ENCODE measurements at places on chromosomes 13 and 19.

GRCh38 chr19:44260343-44260681, 626 bp downstream of the ZNF233 start:
- DNase-seq, result no peak

- DNase-seq, result no peak
Measured at GRCh38 chr13:51246418-51247277, 24.4 kb downstream of the FAM124A start.

- DNase-seq, result peak; percentile 56
Measured at GRCh38 chr13:36421447-36421846, 10.8 kb upstream of the CCNA1 start.

GRCh38 chr19:29031216-29031615, 181.7 kb downstream of the UQCRFS1 start:
- DNase-seq, result no peak

GRCh38 chr13:28058866-28059613, 41.3 kb downstream of the FLT3 start:
- DNase-seq, result peak; percentile 49

DNA sequence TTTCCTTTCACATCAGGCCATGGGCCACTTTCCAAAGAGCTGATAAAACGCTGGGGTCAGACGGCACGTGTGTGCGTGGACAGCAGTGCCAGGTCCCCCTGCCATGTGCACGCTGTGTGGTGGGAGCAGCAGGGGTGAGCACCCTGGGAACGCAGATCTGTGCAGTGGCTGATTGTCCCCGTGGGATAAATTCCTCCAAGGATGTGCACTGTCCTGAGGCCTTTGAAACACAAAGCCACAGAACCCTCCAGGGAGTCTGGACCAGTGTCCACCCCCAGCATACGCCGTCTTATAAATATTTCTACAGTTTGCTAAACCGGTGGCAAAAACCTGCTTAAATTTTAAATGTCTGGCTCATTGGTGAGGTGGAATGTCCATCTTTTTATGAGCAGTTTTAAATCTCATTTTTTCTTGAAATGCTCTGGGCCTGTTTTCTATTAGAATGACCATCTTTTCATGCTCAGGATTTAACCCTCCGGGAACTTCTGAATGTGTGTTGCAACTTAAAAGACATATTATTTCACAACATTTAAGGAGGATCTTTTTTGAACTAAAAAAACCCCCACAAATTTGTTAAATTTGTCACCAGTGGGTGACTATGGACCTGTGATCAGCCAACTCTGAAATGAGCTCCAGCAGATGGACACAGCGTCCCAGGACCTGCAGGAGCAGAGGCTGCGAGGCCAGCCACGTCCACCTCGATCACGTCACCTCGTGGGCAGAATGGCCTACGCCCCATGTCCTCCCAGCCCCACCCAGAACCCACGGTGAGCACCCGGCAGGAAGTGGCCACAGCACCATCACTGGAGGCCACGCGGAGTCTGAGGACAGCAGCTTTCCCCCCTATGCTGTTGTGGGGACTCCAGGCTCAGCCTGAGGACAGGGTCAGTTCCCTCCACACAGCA, 68.6 kb downstream of the RASA3 start:
- DNase-seq, result peak; percentile 35

DNA sequence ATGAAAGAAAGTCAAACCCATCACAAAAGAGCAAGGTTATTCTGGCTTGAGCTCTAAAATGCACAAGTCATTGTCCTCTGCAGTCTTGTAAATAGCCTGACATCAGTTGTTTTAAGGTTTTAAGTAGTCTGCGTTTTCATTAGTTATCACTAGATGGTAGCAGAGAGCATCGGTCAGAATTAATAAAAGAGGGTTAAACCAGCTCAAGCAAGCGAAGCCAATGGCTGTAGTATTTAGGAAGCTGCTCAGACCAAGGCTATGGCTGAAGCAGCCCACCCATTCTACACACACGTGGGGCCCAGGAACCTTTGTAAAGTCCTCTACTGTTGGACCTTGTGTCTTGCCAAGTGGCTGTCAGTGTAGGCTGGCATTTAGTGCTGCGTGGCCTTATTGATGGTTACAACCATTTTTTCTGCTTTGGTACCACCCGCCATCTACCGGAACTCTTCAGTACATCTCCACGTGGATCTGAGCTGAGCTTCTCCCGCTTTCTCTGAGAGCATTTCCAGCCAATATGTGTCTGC, 13.3 kb upstream of the ZNF57 start:
- peak; percentile 73 for DNase-seq

GRCh38 chr13:84686973-84687372, 804.7 kb upstream of the SLITRK1 start:
- no peak for DNase-seq

GRCh38 chr13:49932066-49932465, 4.1 kb downstream of the SPRYD7 start:
- DNase-seq, result no peak

GRCh38 chr13:103935117-103935516, 868.9 kb upstream of the SLC10A2 start:
- no peak for DNase-seq
